ENCODE measurements at places on chromosomes 7 and 10. TPM values are rescaled to one million over a fixed set of nuclear protein-coding genes. Genes with fewer than 3 reads are reported as not detected.

LRRTM3 gene
- total RNA-seq: 1.3 TPM

SPDYE2B gene
- not detected for total RNA-seq

PRLHR gene
- total RNA-seq: not detected

ZCWPW1 gene
- total RNA-seq: 3.3 TPM

DNAJC12 gene
- 26.2 TPM for total RNA-seq

GRCh38 chr10:14259696-14260566 is 70.8 kb downstream of the FRMD4A start:
- DNase-seq: peak; percentile 16

DNA sequence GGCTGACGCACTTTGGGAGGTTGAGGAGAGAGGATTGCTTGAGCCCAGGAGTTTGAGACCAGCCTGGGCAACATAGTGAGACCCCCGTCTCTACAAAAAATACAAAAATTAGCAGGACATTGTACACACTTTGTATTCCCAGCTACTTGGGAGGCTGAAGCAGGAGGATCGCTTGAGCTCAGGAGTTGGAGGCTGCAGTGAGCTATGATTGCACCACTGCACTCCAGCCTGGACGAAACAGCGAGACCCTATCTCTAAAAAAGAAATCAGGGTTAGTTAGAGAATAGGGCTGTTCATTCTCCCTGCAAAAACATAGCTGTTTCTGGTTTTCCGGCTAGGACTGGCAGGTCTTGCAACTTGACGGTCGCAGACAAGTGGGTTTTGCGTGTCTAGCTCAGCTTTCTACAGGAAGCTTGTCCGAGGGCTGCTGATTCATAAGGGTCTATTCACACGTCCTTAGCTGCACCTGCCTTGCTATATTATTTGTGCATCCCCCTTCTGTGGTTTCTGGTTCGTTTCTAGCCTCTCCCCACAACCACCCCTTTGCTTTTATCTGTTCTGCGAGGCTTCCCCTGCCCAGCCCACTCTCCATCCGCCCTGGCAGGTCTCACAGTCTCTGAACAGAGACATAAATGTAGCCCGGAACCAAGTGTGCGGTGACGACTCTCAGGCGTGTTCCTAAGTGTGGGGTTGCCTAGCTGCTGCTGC is 10.7 kb downstream of the AMZ1 start:
- DNase-seq: no peak

DNA sequence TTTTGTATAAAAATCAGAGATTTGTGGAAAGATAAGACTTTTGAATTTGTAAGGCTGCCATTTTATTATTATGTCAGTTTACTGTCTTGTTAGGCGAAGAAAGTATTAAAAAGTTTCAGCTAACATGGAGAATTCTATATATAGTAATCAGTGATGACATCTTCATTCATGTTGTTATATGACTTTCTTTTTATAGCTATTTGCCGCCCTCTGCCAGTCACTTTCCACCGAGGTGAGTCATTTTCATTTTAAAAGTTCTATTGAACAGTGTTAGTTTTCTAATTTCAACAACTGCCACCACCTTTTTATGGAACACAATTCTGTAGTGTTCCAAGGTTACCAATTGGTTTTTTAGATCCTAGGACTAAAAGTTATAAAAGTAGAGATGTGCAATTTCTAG is 11.8 kb downstream of the CUTC start:
- DNase-seq: no peak

DNA sequence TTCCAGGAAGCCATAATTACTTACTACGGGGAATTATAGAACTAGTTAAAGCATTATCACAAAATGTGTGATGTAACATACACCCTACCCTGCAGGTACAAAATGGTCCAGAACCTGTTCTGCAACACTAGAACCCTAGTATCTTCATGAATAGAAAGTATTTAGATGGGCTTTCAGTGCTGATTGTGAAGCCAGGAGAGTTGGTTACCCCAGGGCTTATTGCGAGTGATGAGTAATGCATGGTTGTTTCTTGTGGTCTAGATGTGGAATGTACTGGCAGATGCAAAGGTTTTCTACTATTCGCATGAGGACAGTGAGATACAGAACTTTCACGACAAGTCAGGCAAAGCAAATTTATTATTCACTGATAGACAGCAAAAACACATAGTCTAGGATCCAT is 33.6 kb upstream of the AGR3 start:
- no peak for DNase-seq

DNA sequence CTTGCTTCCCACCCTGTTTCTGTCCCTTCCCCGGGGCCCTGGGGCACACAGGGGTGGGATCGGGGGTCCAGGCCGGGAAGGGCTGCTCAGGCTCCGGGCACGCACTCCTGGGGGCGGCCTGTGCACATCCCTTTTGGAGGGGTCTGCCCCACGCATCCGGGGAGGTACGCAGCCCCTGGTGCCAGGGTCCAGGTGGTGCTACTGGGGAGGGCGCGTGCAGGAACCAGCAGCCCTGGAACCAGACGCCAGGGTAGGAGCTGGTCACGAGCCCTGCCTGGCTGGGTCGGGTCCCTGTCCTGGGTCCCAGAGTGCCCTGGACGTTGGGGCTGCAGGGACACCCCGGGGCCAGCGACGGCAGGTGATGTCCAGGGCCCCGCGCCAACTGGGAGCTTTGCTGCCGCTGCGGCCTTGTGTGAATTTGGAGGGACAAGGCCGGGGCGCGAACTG is 53.4 kb downstream of the GLRX3 start:
- DNase-seq: no peak

DNA sequence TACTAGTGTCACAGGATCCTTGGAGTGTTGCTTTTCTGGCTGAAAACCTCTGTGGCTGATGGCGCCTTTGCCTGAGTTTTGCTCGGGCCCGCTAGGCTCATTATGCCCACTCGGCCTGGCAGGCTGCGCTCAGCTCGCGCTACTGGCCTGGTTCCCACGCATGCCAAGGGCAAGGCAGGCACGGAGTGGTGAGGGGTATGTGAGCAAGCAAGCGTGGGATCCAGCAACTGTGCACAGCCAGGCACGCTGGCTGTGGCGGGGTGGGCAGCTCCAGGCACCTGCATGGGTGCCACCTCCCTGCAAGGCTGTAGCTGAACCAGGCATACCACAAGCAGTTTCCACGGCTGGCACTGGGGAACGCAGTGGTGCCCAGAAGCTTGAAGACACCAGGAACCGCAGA is 562.6 kb downstream of the GRM8 start:
- DNase-seq: no peak

- no peak for DNase-seq
These were observed 143.1 kb downstream of the AHR start for GRCh38 chr7:17441557-17441956.

DNA sequence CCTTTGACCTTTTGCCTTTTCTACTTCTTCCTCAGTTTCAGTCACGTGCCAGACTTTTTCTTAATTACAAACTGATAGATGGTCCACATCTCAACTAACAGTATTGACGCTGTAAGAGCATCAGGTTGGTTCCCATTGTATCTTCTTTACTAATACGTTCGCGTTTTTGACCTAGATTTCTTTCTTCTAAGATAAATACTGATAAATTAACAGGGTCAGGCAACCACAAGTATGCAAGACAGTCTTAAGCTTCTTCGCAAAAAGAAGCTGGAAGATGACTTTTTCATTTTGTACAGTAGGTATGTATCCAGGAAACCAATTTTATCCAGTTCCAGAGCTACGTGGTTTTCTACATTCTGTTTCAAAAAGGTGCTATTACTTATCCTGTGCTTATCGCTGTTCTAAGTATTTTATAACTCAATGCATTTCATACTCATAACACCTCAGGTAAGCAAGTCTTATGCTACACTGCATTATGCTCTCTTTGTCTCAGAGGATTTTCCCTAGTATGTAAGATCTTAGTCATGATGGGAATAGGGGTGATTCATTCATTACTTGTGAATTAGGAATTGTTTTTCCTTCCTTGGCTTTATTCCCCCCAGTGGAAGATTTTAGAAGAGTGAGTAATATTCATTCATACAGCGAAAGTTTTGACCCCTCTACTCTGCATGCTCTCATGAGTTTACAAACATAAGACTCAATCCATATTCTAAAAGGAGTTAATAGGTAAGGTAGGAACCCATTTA is 955 bp downstream of the DUS4L start:
- no peak for DNase-seq

DNA sequence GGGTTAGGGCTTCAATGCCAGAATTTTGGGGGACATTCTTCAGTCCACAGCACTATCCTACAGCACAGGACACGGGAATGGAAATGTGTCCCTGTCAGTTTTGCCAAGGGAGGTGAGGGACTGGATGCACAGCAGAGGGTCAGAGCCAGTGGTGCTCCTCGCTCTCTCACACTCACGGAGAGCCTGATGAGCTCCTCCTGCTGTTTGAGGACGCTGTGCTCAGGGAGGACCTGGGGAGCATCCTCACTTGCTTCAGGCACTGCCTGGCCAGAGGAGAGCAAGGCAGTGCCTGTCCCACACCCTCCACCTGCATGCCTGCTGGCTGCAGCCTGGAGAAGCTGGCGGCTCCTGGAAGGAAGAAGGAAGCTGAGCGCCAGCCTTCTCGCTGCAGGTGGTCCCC is 58.6 kb downstream of the RAMP3 start:
- DNase-seq: no peak

GRCh38 chr7:44772440-44772839 is 23.8 kb downstream of the ZMIZ2 start:
- DNase-seq: no peak

- DNase-seq: no peak
These were observed 136.8 kb downstream of the MDFIC start for GRCh38 chr7:115058726-115059125.

DNA sequence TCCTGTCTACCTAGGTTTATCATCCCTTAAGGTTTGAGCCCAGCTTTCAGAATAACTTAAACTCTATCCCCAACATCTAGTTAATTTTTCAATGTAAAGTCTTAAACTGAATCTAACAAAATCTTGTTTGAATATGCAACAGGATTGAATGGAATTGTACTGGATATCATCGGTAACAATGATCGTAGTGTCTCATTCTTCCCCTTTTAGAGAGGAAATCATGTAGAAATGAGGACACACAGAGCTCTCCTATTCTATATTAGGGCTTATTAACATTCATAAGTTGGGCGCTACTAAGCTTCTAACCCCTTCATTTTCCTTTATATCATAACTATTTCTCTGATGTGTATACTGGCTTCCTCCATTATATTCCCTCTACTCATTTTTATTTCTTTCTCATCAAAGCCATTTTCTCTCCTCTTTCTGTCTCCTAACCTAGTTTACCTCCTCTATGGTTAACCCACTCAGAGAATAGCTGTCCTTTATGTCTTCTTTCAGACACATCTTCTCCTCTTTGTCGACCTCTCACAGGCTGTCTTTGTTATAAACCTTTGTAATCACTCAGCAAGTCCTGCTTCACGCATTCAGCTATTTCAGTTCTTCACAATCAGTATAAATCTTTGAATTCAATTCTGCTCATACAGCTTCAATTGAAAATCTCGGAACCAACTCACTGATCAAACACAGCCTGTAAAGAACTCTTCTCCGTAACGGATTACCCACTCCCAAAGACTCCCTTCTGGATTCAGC is 1019.0 kb upstream of the C7orf33 start:
- no peak for DNase-seq

- DNase-seq: no peak
These were observed 48.9 kb downstream of the AHR start for GRCh38 chr7:17347401-17347800.

DNA sequence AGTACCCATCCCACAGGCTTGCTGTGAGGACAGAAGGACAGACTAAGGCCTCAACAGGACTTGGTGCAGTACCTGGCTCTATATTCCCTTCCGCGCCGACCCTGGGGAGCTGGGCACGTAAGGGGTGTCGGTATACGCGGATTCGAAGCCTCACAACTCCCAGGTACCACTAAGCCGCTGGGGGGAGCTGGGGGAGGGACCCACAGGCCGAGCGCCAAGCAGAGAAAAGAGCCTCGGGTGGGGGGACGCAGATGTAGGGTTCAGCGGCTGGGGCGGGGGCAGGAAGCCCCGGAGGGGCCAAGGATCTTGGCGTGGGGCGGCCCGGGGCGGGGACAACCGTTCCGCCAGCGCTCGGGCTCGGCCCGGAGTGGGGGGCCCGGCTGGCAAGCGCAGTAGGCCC is 126.4 kb upstream of the ZNF746 start:
- peak; percentile 34 for DNase-seq

- peak; percentile 9 for DNase-seq
These were observed 934 bp downstream of the PRTFDC1 start for GRCh38 chr10:24951201-24952142.

DNA sequence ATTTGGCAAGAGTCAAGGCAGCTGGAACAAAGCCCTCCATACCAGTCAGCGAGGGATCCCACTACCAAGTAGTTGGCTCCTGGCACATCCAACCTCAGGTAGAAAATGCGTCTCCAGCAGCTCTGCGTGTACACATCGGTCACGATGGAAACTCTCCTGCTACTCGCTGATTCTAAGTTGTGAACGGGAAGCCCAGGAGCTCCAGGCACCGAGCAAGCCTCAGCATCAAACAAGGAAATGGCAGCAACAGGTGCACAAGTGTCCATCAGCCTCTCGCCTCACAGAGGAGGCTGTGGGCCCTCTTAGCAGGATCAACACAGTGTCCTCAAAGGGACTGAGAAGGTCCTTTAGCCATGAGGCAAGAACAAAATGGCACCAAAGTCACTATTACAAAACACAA is 127.0 kb downstream of the TCERG1L start:
- DNase-seq: no peak

DNA sequence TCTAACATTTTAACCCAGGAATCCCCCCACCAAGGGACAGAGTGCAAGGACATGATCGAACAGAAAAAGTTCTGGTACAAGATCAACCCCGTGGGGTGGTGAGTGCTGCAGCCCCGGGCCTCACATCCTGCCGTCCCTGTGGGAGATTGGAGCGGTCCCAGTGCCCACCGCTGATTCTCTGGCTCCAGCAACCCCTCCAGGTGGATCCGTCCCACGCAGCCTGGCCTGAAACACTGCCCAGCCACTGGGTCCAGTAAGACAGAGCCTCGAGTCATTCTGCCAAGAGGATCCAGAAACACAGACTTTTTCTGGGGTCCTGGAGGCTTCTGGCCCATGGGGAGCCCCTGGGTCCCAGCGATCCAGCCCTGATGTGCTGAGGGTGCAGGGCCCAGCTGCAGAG is 29.5 kb downstream of the GRIFIN start:
- DNase-seq: no peak

GRCh38 chr7:116052006-116052405 is 21.4 kb upstream of the TFEC start:
- DNase-seq: no peak

DNA sequence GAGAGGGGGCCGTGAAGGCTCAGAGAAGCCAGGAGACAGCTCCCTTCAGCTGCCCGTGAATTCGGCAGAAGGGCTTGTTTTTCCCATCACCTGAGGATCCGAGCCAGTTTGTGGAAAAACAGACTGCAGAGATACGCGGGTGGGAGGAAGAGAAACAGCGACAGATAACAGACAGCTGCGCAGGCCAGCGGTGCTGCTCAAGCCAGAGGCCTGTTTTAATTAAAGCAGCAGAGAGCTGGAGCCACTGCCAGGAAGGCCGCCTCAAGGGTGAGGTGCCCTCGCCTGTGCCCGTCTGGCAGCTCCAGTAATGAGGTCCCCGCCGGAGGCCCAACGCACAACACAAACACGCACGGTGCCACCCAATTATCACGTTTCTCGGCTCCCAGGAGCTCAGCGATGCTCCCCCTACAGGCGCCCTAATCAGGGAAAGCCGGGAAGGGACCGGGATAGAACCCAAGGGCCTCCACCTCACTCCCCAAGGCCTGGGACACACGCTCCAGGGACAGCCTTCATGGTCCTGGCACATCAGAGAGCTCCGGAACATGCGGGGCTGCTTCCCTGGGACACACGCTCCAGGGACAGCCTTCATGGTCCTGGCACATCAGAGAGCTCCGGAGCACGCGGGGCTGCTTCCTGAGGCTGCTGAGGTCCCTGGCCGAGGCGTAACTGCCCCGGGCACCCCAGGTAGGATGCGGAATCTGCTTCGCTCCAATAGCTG is 60.6 kb upstream of the DNAAF5 start:
- DNase-seq: no peak
